ENCODE measurements at places on chromosomes 13 and 19. TPM values are rescaled to one million over a fixed set of nuclear protein-coding genes. Genes with fewer than 3 reads are reported as not detected.

DNA sequence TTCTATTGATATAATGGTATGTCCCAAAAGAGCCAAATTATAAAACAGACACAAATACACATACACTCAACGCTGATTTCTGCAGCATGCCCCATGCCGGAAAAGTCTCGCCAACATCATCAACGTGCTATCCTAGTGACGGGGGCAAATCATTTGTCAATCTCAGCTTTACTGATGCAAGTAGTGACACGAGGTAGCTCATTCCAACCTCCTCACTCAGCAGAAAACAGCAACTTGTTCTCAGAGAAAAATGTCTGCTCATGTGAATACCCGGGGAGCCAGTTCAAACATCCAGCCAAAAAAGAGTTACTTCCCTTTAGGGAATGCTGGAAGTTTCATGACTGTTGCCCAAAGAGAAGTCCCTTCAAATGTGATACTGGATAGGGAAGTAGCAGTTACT lies 46.3 kb downstream of the SOX21 start:
- no peak for DNase-seq

The FSD1 gene
- 36.8 TPM for total RNA-seq

GRCh38 chr13:88887045-88887662 lies 1216.0 kb downstream of the SLITRK5 start:
- DNase-seq: no peak

The RYR1 gene
- total RNA-seq: 55.5 TPM

DNA sequence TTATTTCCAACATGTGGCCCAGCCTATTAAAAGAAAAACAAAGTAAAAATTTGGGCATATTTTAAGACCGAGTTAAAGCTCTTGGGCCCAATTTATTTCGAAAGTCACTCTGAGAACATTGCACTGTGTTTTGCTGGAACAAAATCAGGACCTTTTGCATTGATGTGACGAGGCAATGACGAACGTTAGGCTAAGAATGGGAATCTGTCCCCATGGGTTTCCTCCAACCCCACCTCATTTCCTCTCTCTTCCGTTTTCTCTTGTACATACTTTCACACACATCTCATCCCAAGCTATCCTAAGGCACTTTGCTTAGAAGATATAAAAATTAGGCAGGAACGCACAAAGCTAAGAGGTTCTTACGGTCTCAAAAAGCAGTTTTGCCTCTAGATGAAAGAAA lies 22.1 kb downstream of the EDNRB start:
- no peak for DNase-seq

- DNase-seq: no peak
Measured at GRCh38 chr13:51283371-51283770, 56.1 kb upstream of the SERPINE3 start.

The SMARCA4 gene
- total RNA-seq: 136 TPM

The BRME1 gene
- total RNA-seq: 9.5 TPM

The PRKACA gene
- 114 TPM for total RNA-seq

GRCh38 chr19:19448238-19448544 lies 42.7 kb downstream of the GATAD2A start:
- DNase-seq: no peak

DNA sequence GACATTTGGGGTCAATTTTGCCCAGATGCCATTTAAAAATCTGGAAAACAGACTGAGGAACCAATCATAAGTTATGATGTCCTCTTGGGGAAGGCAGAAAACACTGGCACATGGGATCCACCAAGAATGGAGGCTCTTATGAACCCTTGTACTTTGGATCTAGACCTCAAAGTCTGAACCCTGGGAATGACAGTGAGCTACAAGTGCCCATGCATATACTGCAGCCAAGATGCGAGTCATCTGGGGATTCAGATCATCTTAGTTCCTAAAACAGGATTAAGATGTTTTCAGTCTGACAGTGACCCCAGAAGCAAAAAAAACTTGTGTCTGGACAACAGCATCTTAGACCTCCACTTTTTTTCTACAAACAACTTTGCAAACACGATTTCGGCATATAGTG lies 100.2 kb upstream of the SIAH3 start:
- DNase-seq: no peak

DNA sequence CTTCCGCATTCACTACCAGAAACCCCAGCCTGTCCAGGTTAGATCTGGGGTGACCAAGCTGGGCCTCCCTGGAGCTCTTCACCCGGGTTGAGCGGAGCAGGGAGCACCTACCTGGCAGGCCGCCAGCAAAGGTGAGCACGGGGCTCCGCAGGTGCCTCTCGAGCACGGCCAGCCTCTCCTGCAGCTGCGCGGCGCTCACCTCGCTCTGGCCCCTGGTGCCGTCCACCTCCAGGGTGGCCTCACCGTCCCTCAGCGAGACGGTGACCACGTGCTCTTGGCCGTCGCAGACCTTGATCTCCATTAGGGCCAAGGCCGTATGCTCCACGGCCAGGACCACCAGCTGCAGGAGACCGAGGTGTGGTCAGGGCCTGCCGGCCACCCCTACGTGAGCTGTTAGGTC lies 42.0 kb downstream of the GAS6 start:
- DNase-seq: no peak

The CCDC124 gene
- total RNA-seq: 53.9 TPM

The ANKLE1 gene
- total RNA-seq: 3.4 TPM

GRCh38 chr13:65914716-65915115 lies 1315.4 kb downstream of the PCDH9 start:
- DNase-seq: no peak

DNA sequence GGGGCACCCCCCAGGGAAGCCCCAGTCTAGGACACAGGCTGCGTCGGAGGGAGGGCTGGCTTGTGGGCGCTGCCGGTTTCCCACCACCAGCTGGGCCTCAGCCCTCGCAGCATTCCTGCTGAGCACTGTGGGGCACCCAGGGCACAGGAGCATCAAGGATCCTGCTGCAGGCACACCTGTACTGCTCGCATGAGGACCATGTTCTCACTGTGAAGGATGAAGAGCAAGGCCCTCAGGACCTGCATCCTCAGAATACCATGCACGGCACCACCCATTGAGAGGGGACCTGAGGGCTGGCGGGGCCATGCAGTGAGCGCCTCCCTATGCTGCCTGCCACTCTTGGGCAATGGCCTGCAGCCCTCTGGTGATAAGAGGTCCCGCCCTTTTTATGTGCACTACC lies 31.4 kb downstream of the TUBA3C start:
- DNase-seq: no peak

The KCNJ14 gene
- 2.5 TPM for total RNA-seq

DNA sequence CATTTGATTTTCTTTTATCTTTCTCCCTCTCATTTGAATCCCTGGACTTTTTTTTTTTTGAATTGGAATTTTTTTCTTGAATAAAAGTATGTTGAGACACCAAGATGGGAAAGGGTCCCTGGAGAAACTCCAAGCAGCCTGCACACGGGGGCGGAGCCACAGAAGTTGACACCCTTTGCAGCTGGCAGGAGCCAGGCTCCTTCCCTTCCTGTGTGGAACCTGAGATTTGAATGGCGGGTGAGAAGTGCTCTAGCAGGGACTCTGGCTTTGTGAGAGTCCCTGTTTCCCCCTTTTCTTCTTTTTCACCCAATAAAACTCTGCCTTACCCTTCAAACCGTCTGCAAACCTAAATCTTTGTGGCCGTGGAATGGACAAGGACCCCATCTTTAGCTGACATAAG lies 1381.0 kb upstream of the MIR17HG start:
- no peak for DNase-seq

GRCh38 chr19:1028062-1028926 lies 1.9 kb downstream of the CNN2 start:
- DNase-seq: no peak

The NOTCH3 gene
- total RNA-seq: 31.2 TPM

The GGACT gene
- 1.8 TPM for total RNA-seq

The ZNF208 gene
- total RNA-seq: 6.4 TPM

DNA sequence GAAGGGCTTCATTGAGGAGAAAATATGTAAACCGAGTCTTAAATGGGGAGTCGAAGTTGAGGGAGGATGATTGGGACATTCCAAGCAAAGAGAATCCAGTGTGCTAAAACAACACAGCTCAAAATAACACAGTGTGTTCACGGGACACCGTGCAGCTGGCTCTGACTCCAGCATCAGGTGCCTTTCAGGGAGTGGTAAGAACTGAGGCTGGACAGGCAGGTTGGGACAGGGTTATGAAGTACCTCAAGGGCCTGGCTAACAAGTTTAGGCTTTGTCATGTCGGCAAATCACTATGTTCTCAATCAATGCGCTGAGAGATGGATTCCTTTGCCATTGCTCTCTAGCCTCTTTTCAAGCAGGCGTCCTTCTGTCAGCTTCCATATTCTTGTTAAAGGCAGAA lies 27.5 kb upstream of the WDFY2 start:
- DNase-seq: no peak

The ZNF575 gene
- 8.6 TPM for total RNA-seq

DNA sequence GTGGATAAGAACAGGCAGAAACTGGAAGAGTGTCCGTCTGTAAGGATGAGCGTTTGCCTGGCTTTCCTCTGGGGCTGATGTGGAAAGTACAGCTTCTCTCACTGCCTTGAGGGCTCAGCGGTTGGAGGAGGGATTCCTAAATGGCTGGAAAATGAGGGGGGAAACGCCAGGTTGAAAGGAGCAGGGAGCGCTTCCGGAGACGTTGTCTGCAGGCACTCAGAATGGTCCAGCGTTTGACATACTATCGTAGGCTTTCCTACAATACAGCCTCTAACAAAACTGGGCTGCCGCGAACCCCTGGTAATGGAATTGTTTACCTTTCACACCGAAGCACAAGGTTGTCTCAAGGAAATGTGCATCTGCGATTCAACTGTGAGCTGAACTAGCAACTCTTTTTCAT lies 39.9 kb downstream of the MRPL57 start:
- no peak for DNase-seq

- DNase-seq: no peak
Measured at GRCh38 chr19:39557811-39558623, 18.1 kb upstream of the EID2 start.

DNA sequence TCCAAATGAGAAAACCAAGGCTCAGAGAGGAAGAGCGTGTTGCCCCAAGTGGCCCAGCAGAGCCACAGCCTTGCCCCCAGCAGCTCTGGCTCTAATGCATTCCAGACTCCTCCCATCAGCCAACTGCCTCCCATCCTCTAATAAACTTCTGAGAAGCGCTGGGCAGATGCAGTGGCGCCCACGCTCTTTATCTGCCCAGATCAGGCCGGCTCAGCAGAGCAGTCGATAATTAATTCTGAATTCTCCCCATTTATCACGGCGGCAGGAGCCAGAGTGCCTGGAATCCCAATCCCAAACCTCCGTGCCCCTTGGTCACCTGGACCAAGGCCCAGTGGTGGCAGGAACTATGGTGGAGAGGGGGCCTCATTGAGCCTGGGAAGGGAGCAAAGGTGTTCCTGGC lies 13.9 kb downstream of the TINCR start:
- DNase-seq: no peak

The ATP4A gene
- total RNA-seq: 3.6 TPM

- DNase-seq: no peak
Measured at GRCh38 chr13:113425941-113426590, 27.2 kb downstream of the ADPRHL1 start.

GRCh38 chr13:30659980-30660379 lies 42.3 kb downstream of the USPL1 start:
- no peak for DNase-seq

GRCh38 chr19:40927567-40927966 lies 45.5 kb upstream of the CYP2A7 start:
- no peak for DNase-seq

- DNase-seq: no peak
Measured at GRCh38 chr19:36421749-36422481, 3.5 kb upstream of the ZFP82 start.

GRCh38 chr13:113996081-113996911 lies 22.4 kb upstream of the C13orf46 start:
- DNase-seq: no peak

GRCh38 chr19:38862321-38863059 lies 12.7 kb upstream of the HNRNPL start:
- no peak for DNase-seq

GRCh38 chr19:23972161-23972560 lies 57.5 kb downstream of the ZNF726 start:
- no peak for DNase-seq

The SULT2A1 gene
- not detected for total RNA-seq

GRCh38 chr13:43110036-43110435 lies 86.7 kb downstream of the DNAJC15 start:
- no peak for DNase-seq

DNA sequence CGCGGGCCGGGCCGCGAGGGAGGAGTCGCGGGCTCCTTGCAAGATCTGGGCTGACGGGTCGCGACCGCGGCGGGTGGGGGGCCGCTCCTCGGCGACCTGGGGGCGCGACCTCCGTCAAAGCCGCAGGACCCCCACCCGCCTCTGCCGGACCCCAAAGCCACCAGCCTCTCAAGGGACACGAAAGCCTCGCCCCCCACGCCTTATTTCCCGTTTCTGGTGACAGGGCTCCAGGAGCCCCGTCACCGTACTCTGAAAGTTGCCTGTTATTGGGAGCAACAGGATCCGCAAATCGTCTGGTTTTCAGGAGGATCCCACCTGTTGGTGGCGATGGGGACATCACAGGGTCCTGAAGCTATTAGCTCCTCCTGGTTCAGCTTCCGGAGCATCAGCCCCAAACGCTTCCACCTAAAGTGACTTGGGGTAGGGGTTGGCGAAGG lies 530 bp downstream of the MAU2 start:
- DNase-seq: no peak

DNA sequence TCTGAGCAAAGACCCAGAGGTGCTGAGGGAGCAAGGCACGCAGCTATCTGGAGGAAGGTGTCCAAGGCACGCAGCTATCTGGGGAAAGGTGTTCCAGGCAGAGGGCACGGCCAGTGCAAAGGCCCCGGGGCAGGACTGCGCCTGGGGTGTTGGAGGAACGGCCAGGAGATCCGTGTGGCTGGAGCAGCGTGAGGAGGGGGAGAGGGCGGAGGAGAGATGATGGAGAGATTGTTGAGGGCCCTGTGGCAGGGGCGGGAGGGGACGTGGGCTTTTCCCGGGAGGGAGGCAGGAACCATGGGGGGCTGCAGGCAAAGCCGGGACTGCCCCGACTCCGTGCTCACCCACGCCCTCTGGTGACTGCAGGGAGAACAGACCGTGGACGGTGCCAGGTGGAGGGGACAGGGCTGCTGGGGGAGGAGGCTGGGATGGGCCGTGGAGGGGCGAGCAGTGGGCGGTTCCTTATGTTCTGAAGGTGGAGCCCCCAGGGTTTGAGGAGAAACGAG lies 13.3 kb upstream of the MISP start:
- DNase-seq: peak; percentile 26

GRCh38 chr13:99993660-99994637 lies 12.4 kb downstream of the ZIC2 start:
- DNase-seq: no peak

DNA sequence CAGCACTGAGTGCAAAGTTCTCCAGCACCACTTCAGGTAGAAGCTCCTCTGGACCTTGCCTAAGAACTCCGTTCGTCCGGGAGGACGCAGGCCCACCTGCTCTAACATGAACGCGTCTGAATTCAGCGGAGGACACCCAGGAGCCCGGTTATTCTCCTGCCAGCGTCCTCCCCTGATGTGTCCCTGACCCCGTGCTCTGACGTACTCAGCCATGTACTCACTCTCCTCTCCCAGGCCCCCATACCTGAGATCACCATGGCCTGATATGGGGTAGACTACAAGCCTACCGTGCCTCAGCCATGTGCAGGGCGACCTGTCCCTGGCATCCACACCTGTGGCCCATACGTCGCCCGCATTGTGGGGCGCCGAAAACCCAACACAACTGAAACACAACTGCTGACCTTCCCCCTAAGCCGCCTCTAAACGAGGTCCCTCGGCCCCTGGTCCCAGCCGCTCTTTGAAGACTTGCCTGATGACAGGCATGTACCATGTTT lies 744 bp upstream of the ZNF584 start:
- DNase-seq: no peak

Data from dorsolateral prefrontal cortex (tissue), 122 donors.